ENCODE measurements at places on chromosomes 1 and 21.

DNA sequence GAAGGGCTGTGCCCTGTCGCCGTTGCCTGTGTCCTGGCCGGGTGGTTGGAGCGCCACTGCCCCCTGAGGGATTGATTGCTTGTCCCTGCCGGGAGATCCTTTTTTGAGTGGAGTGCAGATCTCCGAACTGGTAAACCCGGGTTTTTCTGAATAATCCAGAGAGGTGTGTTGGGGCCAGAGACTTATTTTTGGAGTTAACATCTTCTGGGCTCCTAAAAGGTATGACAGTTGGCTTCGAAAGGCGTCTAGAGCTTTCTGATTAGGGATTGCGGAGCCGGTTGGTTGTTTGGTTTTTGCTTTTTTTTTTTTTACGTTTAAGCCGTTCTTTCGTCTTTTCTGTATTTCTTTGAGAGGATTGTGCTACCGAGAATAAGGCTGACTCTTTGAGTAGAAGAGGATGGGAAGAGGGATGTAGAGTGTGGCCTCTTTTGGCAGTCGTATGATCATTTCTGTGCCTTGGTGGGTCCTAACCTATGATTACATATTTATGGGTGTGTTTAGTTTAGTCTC lies 756 bp downstream of the RLF start:
- no peak for DNase-seq

DNA sequence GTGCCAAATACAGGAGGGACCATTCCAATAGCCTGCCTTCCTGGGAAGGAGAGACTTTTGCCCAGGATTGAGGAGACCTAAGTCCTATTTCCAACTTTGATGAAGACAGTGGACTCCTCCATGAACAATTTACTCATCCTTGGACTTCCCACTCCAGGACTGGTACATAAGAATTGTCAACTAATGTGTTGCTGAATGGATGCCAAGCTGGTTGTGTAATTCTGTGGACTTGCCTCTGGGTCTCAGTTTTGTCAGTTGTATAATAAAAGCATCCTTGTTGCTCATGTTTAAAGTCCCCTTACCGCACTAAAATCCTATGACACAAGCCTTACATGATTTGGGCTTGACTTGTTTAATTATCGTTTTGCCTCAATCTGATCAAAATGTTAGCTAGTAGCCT lies 13.2 kb upstream of the ZP4 start:
- DNase-seq: no peak

DNA sequence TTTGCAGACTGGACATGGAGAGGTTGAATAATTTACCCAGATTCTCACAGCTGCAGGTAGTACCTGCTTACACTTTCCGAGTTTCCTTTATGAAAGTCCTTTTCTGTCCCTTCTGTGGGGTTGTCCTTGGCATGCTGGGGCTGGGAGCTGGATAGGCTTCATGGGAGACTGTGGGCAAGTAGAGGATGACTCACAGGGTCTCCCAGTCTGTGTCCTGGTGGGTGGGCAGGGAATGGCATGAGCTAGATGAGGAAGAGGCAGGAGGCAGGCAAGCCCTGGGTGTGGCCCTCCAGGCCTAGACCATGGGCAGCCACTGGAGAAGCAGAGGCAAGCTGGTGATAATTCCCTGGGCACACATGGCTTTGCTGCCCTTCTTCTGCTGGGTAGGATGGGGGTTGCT lies 80.6 kb downstream of the NAV1 start:
- DNase-seq: no peak

- DNase-seq: no peak
Observed at GRCh38 chr1:192732787-192733186, 76.1 kb upstream of the RGS2 start.

Data from NCI-H187 treated with DMSO at 0.1 percent for 48 hours (cell line).